Activated CD4-positive, alpha-beta T cell treated with anti-CD3 and anti-CD28 coated beads, Interleukin-2, amount 10 ng/mL, durations not matched to agents 24 days and 14 days (primary cell): ENCODE measurements at places on chromosomes 2 and 18. TPM values are rescaled to one million over a fixed set of nuclear protein-coding genes. Genes with fewer than 3 reads are reported as not detected.

GRCh38 chr2:43460611-43461365 lies 135.1 kb downstream of the THADA start:
- H3K36me3 ChIP-seq, result peaks cover 24% of the 10 kb centered on the region
- H3K27me3 ChIP-seq, result no peaks in the 10 kb centered on the region
- DNase-seq, result no peak

- H3K4me1 ChIP-seq, result peaks cover 4% of the 10 kb centered on the region
- DNase-seq, result no peak
- H3K27me3 ChIP-seq, result peaks cover 5% of the 10 kb centered on the region
- no peak overlapping the region for H3K4me3 ChIP-seq
- H3K36me3 ChIP-seq, result peaks cover 3% of the 10 kb centered on the region
These were observed 12.4 kb upstream of the TLK1 start for GRCh38 chr2:171173087-171173486.

- no peaks in the 10 kb centered on the region for H3K4me1 ChIP-seq
- no peaks in the 10 kb centered on the region for H3K27me3 ChIP-seq
- no peak overlapping the region for H3K4me3 ChIP-seq
- no peaks in the 10 kb centered on the region for H3K36me3 ChIP-seq
These were observed 350.7 kb downstream of the PAX3 start for GRCh38 chr2:221948076-221948475.

DNA sequence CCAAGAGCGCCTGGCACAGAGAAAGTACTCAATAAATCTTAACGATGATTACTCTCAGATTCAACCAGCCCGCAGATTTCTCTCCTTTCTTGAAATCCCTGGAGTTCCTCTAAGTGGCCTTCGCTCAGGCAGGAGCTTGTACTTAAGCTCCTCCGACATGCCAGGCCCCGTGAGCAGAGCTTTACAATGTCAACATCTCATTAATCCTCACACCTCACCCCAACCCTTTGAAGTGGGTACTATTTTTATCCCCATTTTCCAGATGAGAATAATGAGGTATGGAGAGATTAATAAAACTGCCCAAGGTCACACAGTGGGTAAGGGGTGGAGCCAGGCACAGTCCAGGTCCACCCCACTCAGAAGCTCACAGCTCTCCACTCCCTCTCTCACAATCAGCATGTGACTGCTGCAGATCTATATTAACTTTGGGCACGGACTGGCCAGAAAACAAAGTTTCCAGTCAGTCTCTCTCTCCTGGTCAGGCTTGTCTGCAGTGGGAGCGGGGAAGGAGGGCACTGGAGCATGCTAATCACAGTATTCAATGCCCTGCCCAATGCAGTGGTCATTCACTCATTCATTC lies 18.0 kb downstream of the DNMT3A start:
- no peaks in the 10 kb centered on the region for H3K27me3 ChIP-seq
- H3K27ac ChIP-seq, result peak overlapping the region; percentile 93
- peak overlapping the region; percentile 76 for H3K4me3 ChIP-seq
- H3K4me1 ChIP-seq, result peaks cover 48% of the 10 kb centered on the region
- peaks cover 54% of the 10 kb centered on the region for H3K36me3 ChIP-seq

DNA sequence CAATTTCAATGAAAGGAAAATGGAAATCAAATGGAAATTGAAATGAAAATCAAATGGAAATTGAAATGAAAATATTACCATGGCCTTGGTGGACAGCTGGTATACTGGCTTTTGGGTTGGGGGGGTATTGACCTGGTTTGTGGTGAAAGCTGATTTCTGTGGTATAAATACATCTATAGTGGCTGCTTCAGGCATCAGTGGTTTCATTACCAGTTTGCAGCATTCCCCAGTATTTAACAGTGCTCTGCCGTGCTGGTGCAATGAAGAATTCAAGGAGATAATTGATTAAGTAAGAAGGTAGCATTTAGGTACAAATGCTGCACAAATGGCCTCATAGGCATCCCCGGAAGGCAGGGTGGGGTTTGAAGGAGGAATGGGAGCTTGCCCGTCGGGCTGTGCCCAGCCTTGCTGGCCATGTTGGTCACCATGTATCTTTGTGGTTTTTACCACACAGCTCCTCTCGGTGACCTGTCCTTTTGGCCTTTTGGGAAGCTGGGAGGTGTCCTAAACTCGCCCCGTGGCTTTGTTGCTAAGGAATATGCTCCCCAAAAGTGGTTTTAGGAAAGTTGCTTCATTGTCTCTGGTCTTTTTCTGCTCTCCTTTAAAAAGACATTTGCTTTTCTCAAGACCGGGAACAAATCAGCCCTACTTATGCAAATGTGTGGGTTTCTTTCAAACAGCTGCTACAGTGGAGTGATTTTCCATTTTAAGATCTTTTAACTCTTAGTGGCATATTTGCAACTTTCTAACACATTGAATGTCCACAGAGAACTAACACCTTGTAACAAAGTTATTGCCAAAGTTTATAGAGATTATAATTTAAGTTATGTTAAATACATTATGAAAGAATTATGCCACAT lies 28.6 kb downstream of the SNTG2 start:
- H3K27ac ChIP-seq, result no peak overlapping the region
- H3K27me3 ChIP-seq, result peaks cover 4% of the 10 kb centered on the region
- no peaks in the 10 kb centered on the region for H3K36me3 ChIP-seq

- DNase-seq, result no peak
- H3K4me3 ChIP-seq, result no peak overlapping the region
- H3K36me3 ChIP-seq, result no peaks in the 10 kb centered on the region
- H3K27me3 ChIP-seq, result peaks cover 2% of the 10 kb centered on the region
- H3K4me1 ChIP-seq, result peaks cover 1% of the 10 kb centered on the region
These were observed 28.0 kb downstream of the EMILIN2 start for GRCh38 chr18:2874765-2875164.

DNA sequence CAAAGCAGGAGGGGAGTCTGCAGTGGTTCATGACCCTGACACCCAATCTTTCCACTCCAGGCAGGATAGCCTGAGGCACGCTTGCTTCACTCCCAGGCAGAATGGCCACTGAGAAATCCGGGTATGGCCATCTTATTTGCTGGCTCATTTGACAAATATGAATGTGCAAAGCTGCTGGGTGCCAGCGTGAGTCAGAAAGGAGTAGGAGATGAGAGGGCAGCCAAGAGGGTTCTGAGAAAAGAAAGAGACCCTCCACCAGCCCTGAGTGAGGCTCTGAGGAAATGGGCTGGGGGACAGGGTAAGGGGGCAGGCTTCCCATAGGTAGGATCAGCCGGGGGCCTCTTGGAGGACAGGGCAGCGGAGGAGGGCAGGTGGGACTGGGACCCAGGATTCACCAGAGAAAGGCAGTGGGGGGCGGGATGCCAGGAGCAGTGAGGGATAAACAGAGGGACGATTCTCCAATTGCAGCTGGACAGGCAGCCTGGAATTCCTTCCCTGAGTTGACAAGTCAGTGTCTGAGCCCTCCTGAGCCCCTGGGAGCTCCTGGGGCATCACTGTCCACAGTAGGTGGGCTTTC lies 15.2 kb downstream of the RAMP1 start:
- no peak for DNase-seq
- peaks cover 19% of the 10 kb centered on the region for H3K4me1 ChIP-seq
- H3K36me3 ChIP-seq, result no peaks in the 10 kb centered on the region

DNA sequence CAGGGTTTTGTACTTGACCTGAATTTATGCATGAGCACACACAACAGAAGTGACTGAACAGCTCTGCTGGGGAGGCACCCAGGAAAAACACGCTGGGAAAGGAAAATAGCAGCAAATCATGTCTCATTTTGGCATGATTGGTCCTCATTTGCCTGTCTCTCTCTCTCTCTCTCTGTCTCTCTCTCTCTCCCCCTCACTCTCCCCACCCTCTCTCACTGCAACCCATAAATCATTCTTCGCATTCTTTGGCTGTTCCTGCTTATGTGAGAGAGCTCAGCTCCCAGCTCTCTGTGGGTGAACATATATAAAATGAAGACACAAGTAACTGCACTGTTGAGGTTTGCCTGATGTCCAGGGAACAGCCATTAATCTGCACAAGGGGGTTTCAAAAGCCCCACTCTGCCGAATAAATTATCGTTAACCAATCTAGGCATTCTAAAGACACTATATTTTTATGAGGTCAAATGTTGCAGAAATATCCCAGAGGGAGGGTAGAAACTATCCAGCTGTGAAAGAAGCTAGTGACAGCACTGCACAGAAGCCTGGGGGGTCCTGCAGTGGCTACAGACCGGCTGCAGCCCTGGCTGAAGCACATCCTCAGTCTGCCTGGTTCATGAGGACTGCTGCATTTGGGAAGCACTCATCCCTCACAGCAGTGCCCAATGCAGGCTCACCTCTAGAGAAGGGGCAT lies 260.3 kb downstream of the AFF3 start:
- H3K27me3 ChIP-seq, result peaks cover 3% of the 10 kb centered on the region
- no peak for DNase-seq

GRCh38 chr2:178676046-178676445 lies 131.2 kb downstream of the TTN start:
- H3K27ac ChIP-seq, result no peak overlapping the region
- no peak for DNase-seq
- H3K4me3 ChIP-seq, result no peak overlapping the region
- H3K4me1 ChIP-seq, result no peaks in the 10 kb centered on the region
- H3K36me3 ChIP-seq, result no peaks in the 10 kb centered on the region

GRCh38 chr2:69385443-69386151 lies 1.4 kb downstream of the GFPT1 start:
- peak overlapping the region; percentile 20 for H3K27ac ChIP-seq
- DNase-seq, result no peak
- no peaks in the 10 kb centered on the region for H3K27me3 ChIP-seq
- peak overlapping the region; percentile 98 for H3K4me3 ChIP-seq

GRCh38 chr2:216784456-216784855 lies 75.4 kb downstream of the TNP1 start:
- no peak for DNase-seq
- H3K4me3 ChIP-seq, result no peak overlapping the region
- H3K27me3 ChIP-seq, result peaks cover 10% of the 10 kb centered on the region
- peaks cover 6% of the 10 kb centered on the region for H3K4me1 ChIP-seq
- H3K27ac ChIP-seq, result no peak overlapping the region

DNA sequence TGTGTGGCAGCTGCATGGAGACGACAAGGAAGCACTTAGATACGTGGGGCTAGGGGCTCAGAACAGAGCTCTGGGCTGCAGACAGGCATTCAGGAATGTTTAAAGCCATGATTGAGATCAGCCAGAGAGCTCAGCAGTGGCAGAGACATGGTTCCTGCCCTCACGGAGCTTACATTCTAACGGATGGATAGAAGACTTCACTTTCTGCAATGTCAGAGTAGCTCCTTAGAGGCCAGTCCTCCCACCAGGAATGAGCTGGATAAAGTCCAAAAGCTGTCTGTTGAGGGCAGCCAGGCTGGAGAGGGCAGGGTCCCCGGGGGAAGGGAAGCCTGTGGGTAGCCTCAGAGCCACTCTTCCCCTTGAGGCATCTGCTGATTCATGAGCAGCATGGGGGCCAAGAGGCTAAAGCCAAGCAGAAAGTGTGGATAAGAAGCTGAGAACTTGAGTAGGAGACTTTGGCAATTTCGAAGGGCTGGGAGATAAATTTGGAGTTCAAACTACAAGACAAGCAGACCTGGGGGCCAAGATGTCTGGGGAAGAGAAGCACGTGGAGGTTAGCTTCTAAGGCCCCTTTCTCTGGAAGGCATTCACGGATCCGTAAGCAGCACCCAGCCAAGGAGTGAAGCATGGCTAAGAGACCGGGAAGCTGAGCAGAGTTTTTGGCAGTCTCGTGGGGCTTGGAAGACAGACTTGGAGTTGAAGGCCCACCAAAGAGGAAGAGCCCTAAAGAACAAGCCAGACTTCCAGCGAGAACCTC lies 9.7 kb upstream of the CIB4 start:
- H3K27ac ChIP-seq, result no peak overlapping the region
- no peak overlapping the region for H3K4me3 ChIP-seq
- peaks cover 6% of the 10 kb centered on the region for H3K27me3 ChIP-seq
- H3K4me1 ChIP-seq, result no peaks in the 10 kb centered on the region
- H3K36me3 ChIP-seq, result no peaks in the 10 kb centered on the region

- peaks cover 5% of the 10 kb centered on the region for H3K4me1 ChIP-seq
- H3K4me3 ChIP-seq, result no peak overlapping the region
- DNase-seq, result no peak
- H3K36me3 ChIP-seq, result no peaks in the 10 kb centered on the region
- H3K27me3 ChIP-seq, result no peaks in the 10 kb centered on the region
- H3K27ac ChIP-seq, result no peak overlapping the region
These were observed 51.5 kb upstream of the PHLPP1 start for GRCh38 chr18:62663731-62664336.

- peak overlapping the region; percentile 90 for H3K4me3 ChIP-seq
- peaks cover 19% of the 10 kb centered on the region for H3K36me3 ChIP-seq
- no peak for DNase-seq
- no peak overlapping the region for H3K27ac ChIP-seq
These were observed 1.5 kb downstream of the MSH6 start for GRCh38 chr2:47784352-47784851.

- no peak overlapping the region for H3K27ac ChIP-seq
- peaks cover 12% of the 10 kb centered on the region for H3K27me3 ChIP-seq
- no peak overlapping the region for H3K4me3 ChIP-seq
- no peaks in the 10 kb centered on the region for H3K36me3 ChIP-seq
- H3K4me1 ChIP-seq, result no peaks in the 10 kb centered on the region
These were observed 37.9 kb upstream of the C1GALT1C1L start for GRCh38 chr2:43714164-43714563.

GRCh38 chr2:236964291-236964690 lies 121.4 kb upstream of the COPS8 start:
- no peaks in the 10 kb centered on the region for H3K36me3 ChIP-seq
- no peak overlapping the region for H3K4me3 ChIP-seq
- no peaks in the 10 kb centered on the region for H3K27me3 ChIP-seq
- H3K27ac ChIP-seq, result no peak overlapping the region

- H3K4me1 ChIP-seq, result no peaks in the 10 kb centered on the region
- H3K4me3 ChIP-seq, result no peak overlapping the region
- peaks cover 2% of the 10 kb centered on the region for H3K27me3 ChIP-seq
- no peak for DNase-seq
- no peak overlapping the region for H3K27ac ChIP-seq
These were observed 105.8 kb downstream of the MEP1B start for GRCh38 chr18:32295604-32296003.

The ANO7 gene
- total RNA-seq, result 2.8 and 3.5 TPM in 2 replicates

The CCDC85A gene
- total RNA-seq, result not detected in 2 replicates

The IKZF2 gene
- total RNA-seq, result 1.7 and 1.9 TPM in 2 replicates

The HNMT gene
- total RNA-seq, result not detected in 2 replicates

The GALR1 gene
- total RNA-seq, result not detected in 2 replicates
